Stimulated activated CD8-positive, alpha-beta memory T cell treated with anti-CD3 and anti-CD28 coated beads, Interleukin-4, amount 100 ng/mL, for 1 hour (primary cell): ENCODE measurements at places on chromosomes 3 and 15.

GRCh38 chr3:180617049-180617448 is 15.1 kb downstream of the TTC14 start:
- no peak for DNase-seq

DNA sequence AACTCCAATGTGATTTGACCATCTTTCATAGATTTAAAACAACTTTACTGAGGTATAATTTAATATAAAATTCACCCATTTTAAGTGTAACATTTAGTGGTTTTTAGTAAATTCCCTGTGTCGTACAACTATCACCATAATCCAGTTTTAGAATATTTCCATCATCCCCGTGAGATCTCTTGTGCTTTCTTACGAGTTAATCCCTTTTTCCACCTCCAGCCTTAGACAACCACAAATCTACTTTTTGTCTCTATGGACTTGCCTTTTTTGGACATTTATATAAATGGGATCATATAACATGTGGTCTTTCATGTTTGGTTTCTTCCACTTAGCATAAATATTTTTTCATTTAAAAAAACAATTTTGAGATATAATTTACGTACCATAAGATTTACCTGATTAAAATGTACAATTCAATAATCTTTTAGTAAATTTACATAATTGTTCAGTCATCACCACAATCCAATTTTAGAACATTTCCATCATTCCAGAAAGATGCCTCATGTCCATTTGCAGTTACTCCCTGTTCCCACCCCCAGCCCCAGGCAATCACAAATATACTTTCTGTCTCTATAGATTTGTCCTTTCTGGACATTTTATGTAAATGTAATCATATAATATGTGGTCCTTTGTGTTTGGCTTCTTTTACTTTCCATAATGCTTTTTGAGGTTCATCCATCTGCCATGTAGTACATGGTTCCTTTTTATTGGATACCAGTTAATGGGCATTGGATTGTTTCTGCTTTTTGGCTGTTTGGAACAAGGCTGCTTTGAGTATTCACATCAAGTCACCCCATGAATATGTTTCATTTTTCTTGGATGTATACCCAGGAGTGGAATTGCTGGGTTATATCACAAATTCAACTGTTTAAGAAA is 3.1 kb downstream of the OXSR1 start:
- DNase-seq, result no peak

DNA sequence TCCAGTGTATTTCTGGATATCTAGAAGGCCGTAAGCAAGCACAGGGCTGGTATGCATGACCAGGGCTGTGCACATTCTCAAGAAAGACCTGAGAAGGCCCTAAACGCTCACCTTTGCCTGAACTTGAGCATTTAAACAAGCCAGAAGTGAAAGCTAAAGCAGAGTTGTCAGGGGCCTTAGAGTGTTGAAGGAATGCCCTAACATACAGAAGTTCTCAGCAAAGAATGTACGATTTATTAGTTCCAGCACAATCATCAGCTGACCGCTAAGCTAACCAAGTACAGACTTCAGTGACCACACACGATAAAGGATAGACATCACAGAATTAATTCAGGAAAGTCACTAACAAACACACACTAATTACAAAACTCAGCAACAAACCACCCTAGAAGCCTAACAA is 8.7 kb downstream of the HLTF start:
- no peak for DNase-seq

DNA sequence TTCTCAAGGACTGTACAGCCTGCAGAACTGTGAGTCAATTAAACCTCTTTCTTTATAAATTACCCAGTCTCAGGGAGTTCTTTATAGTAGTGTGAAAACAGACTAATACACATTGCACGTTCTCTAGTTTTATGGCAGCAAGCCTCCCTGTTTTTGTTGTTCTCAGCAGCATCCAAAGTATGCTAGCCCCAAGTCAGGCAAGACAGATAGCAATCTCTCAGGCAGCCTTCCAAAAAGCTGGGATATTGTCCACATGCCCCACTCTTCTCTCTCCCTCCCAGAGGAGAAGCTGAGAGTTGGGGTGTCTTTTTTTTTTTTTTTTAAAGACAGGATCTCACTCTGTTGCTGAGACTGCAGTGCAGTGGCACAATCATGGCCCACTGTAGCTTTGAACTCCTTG is 130.6 kb downstream of the ISL2 start:
- no peak for DNase-seq

DNA sequence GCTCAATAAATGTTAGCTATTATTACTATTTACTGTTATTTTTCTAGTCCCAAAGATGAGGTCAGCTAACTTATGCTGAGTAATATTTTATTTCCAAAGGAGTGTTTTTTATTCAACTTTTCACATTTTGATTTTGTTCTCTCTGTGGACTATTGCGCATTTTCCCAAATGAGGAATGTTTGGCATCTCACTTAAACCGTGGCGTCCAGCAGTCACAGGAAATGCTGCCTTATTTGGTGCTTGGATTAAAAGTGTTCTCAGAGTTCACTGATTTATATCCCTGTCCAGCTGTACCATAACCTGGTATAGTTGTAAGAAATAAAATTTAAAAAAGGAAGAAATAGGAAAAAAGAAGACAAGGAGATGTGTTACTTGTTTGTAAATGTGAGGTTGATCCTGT is 166.8 kb downstream of the THSD4 start:
- no peak for DNase-seq
